ENCODE measurements at places on chromosomes 1 and 21.

- DNase-seq = no peak
Measured at GRCh38 chr1:93021539-93022134, 57.4 kb upstream of the MTF2 start.

DNA sequence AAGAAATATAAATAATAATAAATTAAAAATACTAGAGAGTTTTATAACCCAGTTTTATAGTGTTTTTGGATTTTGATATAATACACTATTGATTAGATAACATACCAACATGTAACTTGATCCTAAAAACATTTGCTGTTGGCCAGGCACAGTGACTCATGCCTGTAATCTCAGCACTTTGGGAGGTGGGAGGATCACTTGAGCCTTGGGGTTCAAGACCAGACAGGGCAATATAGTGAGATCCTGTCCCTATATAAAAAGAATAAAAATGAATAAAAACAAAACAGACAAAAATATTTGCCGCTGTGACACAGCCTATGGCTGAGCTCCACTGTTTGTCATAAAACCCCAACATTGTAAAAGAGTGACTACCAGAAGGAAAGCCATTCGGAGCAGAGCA is 26.1 kb downstream of the VPS13D start:
- DNase-seq = no peak

GRCh38 chr1:216750961-216751360 is 27.7 kb upstream of the ESRRG start:
- DNase-seq = no peak

- DNase-seq = no peak
Measured at GRCh38 chr1:174746024-174746808, 253.5 kb upstream of the CACYBP start.

DNA sequence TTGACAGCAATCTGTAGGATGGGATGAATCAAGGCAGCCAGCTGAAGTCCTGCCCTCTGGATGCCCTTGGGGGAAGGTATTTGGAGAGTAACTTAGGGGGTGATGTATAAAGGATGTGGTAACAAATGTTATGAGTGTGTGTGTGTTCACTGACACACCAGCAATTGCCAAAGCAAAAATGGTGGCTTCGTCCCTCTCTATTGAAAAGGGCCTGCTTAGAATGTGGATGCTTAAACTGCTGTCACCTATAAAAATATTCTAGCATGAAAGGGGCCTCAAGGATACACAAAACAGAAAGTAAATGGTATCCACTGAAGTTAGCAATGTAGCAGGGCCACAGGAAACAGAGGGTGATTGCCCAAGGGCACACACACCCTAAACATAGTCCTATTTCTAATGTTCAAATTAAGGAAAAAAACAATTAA is 15.1 kb upstream of the AIM2 start:
- DNase-seq = no peak

DNA sequence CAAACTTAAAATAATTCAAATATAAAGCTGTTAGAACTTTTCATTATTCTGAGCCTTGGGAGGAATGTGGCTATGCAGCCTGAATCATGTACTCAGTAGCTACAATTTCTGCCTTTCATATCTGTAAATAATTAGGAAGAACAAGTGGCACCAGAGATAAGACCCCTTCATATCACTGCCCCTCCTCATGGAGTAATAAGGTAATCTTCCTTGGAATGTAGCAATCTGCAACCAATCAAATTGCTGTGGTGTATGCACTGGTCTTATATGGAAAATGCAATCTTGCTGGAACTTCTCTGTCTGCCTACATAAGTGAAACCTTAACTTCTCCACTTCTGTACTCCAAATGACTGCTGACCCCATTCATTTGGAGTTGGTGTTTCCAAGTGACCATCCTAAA is 104.4 kb upstream of the VANGL1 start:
- no peak for DNase-seq

DNA sequence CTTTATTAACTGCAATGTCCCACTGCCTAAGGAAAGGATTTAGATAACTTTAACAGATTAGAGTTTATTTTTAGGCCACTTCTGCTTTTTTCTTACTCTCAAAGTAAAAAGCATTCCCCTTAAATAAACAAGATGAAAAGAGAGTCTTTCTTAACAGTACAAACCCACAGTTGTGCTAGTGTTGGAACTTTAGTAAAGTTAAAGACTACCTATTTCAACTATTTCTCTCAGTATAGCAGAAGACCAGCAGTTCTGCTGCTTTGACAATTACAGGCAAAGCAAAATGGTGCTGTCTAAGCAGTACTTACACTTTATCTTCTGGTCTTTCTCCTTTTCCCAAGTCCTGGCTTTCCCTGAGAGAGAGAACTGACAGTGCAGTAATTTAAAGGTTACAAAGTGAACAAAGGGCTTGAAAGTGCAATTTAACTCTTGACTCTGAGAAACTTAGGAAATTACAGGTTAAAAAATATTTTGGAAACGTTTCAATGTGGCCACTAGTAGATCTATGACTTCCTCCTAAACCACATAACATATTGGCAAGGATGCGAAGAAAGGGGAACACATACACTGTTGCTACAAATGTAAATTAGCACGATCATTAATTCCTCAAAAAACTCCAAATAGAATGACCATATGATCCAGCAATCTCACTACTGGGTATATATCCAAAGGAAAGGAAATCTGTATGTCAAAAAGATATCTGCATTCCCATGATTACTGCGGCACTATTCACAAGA is 135.4 kb upstream of the POGK start:
- DNase-seq = no peak

GRCh38 chr1:59029411-59030167 is 245.7 kb upstream of the JUN start:
- DNase-seq = no peak

- no peak for DNase-seq
Measured at GRCh38 chr1:84402060-84402459, 3.8 kb downstream of the DNASE2B start.

- DNase-seq = no peak
Measured at GRCh38 chr21:32455548-32455947, 43.0 kb downstream of the EVA1C start.

- no peak for DNase-seq
Measured at GRCh38 chr21:35615325-35615724, 445.0 kb downstream of the SETD4 start.

DNA sequence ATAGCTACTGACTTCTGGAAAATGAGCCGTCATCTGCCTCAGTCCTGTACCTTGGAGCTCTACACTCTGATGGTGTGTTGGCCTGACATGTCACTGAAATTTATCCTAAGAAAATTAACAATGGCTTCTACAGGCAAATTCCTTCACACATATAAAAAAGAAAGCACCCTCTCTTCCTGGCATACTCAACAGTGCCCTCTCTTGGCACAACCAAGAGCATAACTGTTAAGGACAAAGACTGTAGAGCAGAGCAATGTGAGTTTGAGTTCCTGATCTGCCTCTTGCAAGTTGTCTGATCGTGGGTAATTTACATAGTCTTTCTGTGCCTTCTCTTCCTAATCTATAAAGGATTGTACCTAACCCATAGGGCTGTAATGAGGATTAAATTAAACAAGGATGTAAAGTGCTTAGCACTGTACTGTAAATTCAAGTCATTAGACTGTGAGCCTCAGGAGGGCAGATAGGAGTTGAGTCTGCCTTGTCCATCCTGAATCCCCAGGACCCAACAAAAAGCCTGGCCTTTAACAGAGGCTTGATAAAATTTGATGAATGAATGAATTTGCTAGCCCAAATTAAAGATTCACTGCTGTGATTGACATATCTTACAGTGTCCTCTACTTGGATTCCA is 83.5 kb downstream of the SYF2 start:
- DNase-seq = peak; percentile 2

- no peak for DNase-seq
Measured at GRCh38 chr1:13544221-13544556, 30.4 kb upstream of the LRRC38 start.

All from activated CD4-positive, alpha-beta T cell treated with anti-CD3 and anti-CD28 coated beads, Interleukin-2, amount 50 U/mL, for 4 hours (primary cell).